ENCODE measurements at places on chromosomes 4 and X.

DNA sequence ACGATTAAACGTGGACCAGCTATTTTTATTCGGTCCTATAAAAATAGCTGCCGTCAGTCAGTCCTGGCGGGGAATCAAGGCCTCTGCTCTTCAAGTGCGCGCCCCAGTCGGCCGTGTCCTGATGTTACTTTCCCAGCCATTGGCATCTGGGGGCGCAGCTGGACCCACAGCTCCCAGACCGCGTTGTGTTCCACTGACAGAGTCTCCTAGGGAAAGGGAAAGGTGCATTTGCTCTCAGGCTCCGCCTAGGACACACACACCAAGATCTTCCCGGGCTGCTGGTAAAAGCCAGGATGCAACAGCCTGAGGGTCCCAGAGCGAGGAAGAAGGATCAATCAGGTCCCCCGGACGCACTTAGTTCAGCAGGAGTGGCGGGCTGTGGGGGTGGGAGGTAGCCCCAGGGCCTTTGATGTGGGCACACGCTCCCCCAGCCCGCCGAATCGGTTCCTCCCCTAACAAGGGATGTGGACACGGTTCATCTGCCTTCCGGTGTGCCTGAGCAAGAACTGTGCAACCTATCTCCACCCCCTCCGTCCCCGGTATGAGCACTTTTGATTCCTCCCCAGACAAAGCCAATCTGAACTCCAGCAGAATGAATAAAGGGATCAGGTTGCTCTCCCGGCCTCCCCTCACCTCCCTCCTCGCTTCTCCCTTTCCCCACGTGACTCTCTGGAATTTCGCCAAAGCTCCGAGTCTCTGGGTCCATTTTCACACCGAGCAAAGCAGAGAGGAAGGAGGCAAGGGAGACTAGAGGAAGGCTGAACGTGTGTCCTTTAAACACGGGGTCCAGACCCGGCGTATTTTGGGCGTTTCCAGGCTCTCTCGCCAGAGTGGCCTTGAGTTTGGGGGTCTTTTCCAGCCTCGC lies 626 bp upstream of the FRAS1 start:
- no peak for DNase-seq

DNA sequence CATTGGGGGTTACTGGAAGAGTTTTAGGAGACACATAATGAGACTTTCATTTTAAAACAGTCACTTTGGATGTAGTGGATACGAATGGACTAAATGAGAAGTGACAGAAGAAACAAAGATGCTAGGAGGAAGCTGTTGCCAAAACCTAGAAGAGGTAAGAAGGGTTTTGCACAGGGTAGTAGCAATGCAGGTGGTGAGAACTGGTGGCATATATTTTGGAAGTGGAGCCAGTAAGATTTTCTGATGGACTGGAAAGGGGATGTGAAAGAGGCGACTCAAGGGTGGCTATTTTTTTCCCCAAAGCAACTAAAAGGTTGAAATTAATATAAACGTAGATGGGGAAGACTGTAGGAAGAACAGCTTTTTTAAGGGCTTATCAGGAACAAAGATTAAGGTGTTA lies 462.0 kb downstream of the IL15 start:
- DNase-seq: no peak

- no peak for DNase-seq
These were observed 77.9 kb downstream of the ABLIM2 start for GRCh38 chr4:8080754-8081065.

GRCh38 chr4:29453303-29453820 lies 1266.8 kb upstream of the PCDH7 start:
- no peak for DNase-seq

DNA sequence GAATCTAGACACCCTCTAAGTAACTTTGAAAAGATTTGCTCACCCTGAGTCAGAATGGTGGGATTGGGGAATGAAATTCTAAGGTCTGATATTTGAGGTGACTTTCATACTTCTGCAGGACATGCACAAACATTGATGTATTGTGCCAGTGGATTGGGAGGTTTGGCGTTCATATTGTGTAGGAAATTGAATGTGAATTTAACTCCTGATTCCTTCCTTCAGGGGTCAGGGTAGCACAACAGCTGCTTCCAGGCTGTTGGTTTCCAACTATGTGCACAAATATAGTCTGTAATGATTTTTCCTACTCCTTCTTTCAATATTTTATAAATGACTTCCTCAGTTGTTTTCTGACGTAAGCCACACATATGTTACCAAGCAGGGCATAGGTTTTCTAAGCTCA lies 3.1 kb downstream of the IL1RAPL1 start:
- DNase-seq: no peak

- no peak for DNase-seq
These were observed 32.0 kb downstream of the DAPP1 start for GRCh38 chr4:99848591-99849001.

GRCh38 chr4:123522646-123523045 lies 126.1 kb downstream of the SPRY1 start:
- DNase-seq: no peak

DNA sequence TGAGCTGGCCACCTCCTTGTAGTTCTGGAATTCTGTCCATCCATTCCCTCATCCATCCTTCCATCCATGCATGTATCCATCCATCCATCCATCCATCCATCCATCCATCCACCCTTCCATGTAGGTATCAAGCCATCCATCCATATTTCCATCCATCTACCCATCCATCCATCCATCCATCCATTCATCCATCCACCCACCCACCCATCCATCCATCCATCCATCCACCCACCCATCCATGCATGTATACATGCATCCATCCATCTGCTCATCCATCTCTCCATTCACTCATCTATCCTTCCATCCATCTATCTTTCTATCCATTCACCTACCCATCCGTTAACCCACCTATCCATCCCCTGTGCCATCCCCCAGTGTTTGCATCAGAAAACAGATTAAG lies 153.6 kb upstream of the STX18 start:
- DNase-seq: no peak
